Posterior vena cava (tissue), 2 donors: ENCODE measurements at places on chromosomes 2 and 18. TPM values are rescaled to one million over a fixed set of nuclear protein-coding genes. Genes with fewer than 3 reads are reported as not detected.
A peak's percentile ranks its signal among the peaks of the same experiment; 100 is the strongest.

Gene TMEM150A
- total RNA-seq: 18.3 TPM

- no peak for DNase-seq
These were observed 23.6 kb downstream of the MLPH start for GRCh38 chr2:237510502-237511217.

GRCh38 chr2:132881546-132881945 is 211.5 kb upstream of the LYPD1 start:
- no peak for DNase-seq

Gene SIX2
- total RNA-seq: 0.33 TPM

GRCh38 chr2:101794141-101794540 is 96.6 kb downstream of the MAP4K4 start:
- no peak for DNase-seq

GRCh38 chr2:52882974-52883373 is 884.6 kb upstream of the CHAC2 start:
- no peak for DNase-seq

DNA sequence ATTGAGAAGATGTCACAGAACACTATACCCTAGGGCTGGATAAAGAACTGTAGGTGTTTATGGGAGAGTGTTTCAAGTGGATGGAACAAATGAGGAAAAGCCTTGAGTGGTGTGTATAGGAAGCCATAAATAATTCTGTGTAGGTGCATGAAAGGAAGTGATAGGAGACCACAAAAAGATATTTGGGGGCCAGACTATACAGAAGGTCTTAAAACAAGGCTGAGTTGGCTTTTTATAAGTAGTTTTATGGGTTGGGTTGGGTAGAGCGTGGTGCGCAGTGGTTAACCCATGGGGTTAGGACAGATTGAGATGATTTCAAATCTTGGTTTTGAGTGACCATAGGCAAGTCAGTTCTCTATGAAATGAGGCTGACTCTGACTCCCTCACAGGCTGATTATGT is 110.5 kb downstream of the PKP4 start:
- no peak for DNase-seq

Gene TMEM247
- not detected for total RNA-seq

DNA sequence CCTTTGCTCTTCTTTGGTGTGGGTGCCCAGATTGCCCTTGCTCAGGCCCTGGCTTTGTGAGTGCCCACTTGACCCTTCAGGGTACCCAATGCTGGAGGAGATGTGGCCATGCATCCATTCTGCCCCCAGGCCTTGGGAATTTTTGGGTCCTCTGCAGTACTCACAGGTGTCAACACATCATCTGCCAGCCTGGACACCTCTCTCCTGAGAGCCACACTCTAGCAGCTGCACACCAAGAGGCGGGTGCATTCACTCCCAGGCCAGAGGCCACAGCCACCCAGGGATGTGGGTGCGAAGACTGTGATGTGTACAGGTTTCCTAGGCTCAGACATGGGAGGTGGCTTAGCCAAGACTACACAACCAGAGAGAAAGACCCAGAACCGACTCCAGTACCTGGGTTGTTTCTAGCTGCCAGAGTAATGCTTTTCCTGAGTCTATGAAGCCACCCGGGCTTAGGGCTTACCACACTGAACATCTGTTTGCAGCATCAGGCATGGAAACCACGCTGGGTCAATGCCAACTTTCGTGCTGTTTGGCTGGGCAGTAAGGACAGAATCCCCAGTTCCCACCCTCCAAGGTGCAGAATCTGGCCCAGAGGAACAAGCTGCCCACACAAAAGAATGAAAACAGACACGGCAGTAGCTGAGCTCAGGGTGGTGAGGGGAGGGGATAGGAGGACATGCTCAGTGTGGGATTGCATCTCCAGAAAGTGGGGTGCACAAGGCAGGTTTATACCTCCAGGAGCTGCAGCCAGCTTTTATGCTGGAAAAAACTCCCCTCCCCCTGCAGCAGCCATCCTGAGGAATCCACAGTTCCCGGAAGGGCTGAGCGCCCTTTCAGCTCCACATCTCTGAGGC is 40.1 kb downstream of the KCNF1 start:
- peak; percentile 46 for DNase-seq

GRCh38 chr2:134714228-134714627 is 4.6 kb downstream of the TMEM163 start:
- no peak for DNase-seq

DNA sequence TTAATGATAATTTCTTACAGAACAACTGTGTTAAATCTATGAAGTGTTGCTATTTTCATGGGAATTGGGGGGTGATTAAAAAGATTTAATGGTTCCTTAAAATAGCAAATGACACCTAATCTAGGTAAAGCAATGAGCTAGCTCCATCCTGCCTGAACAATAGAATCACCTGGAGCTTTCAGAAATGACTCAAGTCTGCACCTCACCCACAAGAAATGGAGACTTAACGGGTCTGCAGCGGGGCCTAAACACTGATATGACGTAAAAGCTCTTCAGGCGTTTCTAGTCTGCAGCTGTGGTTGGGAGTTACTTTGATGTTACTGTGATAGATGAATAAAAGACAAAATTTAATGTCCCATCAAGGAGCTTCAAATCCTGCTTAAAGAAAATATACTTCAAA is 328.2 kb downstream of the RND3 start:
- DNase-seq: no peak

DNA sequence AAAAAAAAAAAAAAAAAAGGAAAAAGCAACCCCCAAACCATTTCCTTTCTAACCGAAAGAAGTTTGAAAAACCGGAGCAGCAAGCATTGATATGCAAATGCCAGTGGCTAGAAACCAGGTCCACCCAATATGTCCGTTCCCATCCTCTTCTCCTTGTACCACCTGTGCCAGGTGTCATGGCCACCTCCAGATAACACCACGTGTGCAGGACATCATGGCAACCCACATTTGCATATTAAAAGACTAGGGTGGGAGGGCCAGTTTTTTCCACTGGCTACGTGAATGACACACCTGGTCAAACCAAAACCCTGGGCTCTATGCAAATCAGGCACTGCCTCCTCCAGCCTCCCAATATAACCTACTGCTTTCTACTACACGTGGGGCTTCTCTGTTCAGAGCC is 303.3 kb upstream of the GULP1 start:
- DNase-seq: no peak

GRCh38 chr2:238863231-238863630 is 15.3 kb downstream of the TWIST2 start:
- DNase-seq: peak; percentile 23

GRCh38 chr2:50529600-50530218 is 502.2 kb downstream of the NRXN1 start:
- no peak for DNase-seq

DNA sequence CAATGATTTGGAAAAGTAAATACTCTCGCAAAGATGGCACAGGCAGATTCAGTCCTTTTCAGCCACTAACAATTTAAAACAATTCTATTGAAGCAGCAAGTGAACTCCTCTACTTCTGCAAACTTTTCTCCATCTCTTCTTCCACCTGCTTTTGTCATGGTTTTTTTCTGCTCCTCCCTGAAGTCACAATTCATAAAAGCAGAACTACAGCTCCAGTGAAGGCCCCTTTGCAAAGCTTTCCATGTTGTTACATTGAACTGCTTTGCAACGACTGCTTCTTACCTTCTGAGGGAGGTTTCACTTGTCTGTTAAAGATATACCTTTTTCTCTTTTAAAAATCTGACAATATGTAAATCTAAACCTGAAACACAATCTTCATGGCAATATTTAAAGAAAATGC is 3.7 kb upstream of the SERTAD2 start:
- no peak for DNase-seq

DNA sequence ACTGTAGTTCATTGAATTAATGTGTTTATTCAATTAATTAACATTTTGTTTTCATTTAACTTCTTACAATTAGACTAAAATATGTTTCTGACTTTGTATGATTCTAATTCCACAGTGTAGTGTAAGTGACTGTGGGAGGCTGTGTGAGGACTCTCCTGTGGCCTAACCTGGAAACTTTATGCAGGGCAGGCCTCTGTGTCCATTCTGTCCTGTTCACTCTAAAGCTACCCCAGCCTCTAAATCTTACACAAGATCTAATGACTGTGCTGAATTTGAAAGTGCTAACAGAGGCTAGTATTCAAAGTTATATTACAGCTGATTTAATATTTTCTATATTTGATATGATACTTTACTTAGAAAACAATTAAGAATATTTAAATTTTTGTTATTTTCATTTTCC is 270.5 kb upstream of the CDH19 start:
- DNase-seq: no peak

- DNase-seq: no peak
These were observed 30.2 kb upstream of the GRP start for GRCh38 chr18:59189746-59190145.

DNA sequence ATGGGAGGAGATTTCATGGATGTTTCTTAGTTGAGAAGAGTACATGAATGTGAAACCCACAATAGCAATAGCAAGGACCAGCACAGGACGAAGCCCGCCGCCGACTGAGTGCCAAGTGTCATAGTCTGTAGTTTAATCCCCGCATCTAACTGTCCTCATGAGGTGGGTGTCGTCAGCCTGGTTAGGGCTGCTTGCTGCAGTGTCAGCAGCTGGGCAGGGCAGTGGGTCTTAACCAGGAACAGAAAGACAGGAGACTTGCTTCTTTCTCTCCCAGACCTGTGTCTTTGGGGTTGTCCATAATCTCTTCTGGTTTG is 146.6 kb downstream of the VAPA start:
- DNase-seq: no peak

GRCh38 chr2:62800618-62801017 is 95.1 kb downstream of the EHBP1 start:
- no peak for DNase-seq

Gene SAP130
- 18.6 TPM for total RNA-seq

- DNase-seq: no peak
These were observed 28.6 kb downstream of the LRRC30 start for GRCh38 chr18:7259475-7259874.

DNA sequence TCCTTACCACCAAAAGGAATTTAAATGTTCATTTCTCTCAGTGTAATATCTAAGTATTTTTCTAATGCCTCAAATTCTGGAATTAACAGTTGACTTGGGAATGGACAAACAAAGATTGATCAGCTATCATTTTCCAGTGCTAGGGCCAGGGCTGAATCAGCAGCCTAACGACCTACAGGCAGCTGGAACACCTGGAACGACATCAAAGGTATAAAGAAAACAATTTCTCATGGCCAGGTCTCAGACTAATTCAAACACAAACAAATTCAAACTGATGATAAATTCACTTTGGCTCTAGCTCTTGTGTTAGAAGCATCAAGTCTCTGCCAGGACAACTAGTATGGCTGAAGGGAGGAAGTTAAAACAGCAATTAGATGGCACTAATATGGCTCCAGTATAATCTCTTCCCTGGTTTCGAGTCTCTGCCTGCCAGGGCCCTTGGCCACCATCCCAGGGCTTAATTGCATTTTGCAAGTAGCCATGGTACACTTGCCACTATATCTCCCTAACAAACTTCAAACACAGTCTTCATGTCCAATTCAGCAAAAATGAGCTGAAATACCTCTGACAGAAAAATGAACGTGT is 70.2 kb upstream of the FSHR start:
- DNase-seq: no peak

- DNase-seq: no peak
These were observed 273.3 kb downstream of the TNS1 start for GRCh38 chr2:217729421-217730053.

- DNase-seq: no peak
These were observed 91.1 kb upstream of the SKOR2 start for GRCh38 chr18:47342566-47342965.

- DNase-seq: no peak
These were observed 183.8 kb upstream of the STON1 start for GRCh38 chr2:48346124-48346536.

GRCh38 chr2:167945660-167946368 is 301.6 kb downstream of the STK39 start:
- DNase-seq: no peak

Gene KLF7
- total RNA-seq: 64.2 TPM

DNA sequence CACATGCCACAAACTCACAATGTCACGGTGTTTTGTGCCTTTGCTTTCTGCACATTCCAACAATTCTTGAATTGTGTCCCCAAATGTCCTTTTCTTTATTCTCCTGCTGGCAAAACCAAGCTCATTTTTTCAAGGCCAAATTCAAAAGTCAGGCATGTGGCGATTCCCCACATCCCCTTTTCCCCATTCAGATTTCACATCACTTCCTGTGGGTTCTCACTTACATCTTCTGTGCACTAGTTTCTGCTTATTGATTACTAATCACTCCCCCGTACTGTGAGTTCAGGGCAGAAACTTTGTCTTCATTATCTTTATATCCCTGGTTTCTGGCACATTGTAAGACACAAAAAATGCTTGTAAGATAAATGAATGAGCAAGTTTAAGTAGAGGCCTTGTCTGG is 69.2 kb downstream of the AP1S3 start:
- DNase-seq: no peak

GRCh38 chr2:133420788-133421187 is 147.5 kb downstream of the NCKAP5 start:
- no peak for DNase-seq
